Endodermal cell (in vitro differentiated cells): ENCODE measurements at places on chromosomes 6 and 20. TPM values are rescaled to one million over a fixed set of nuclear protein-coding genes. Genes with fewer than 3 reads are reported as not detected.

VSTM2L gene
- total RNA-seq = 1.1 to 2.0 TPM (median 1.4 TPM) in 3 replicates

DNA sequence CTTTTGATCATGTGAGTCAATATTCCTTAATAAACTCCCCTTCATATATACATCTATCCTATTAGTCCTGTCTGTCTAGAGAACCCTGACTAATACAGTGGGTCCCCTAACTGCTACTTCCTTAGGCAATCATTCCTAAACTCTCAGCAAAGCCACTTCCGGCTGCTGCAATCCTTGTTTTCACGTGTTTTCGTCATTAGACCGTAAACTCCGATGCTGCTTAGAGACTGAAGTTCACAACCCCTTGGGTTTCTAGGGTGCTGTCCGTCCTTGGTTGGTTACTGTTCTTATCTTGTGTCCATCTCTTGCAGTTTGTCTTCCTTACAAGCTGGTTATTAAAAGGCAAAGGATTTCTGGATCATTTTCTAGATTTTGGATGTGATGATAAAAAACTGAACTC, 106.4 kb downstream of the GMPR start:
- no peaks in the 10 kb centered on the region for H3K36me3 ChIP-seq
- no peaks in the 10 kb centered on the region for H3K27me3 ChIP-seq
- DNase-seq = no peak
- H3K4me3 ChIP-seq = no peak overlapping the region
- no peaks in the 10 kb centered on the region for H3K4me1 ChIP-seq
- H3K27ac ChIP-seq = no peak overlapping the region

DNA sequence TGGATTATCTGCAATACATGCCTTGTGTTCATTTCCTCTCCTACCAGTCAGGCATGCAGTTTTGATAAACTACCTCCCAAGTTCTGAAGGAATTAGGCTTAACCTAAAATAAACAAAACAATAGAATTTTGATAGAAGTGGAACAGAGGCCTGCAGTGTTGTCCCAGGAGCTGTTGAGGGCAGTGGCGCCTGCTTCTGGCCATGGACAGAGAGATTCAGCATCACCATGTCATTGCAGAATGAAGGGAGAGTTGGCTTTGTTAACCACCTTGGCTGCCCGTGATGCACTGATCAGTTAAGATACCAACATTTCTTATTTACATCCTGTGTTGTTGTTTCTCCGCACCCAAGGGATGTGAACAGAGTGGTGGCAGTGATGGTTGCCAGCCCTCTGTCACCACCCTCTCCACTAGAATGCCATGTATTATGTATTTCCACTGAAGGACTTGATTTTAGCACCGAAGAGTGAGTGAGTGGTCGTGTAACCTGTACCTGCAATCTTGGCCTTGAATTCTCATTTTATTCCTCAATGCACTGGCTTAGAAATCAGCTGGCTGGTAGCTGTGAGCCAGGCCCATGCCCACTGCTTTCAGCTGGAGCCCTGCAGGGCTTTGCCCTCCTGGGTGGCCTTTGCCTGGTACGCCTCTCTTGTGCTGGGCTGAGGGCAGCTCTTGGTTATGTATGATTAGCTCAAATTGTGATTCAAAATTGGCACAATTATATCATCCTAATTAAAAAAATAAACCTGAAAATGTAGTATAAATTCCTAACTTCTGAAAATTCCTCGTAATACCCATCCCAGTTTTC, 56.5 kb downstream of the SHLD1 start:
- no peaks in the 10 kb centered on the region for H3K27me3 ChIP-seq
- peaks cover 4% of the 10 kb centered on the region for H3K4me1 ChIP-seq
- no peak overlapping the region for H3K27ac ChIP-seq
- H3K4me3 ChIP-seq = no peak overlapping the region
- H3K36me3 ChIP-seq = no peaks in the 10 kb centered on the region
- DNase-seq = peak; percentile 59

NR2E1 gene
- not detected in 3 replicates for total RNA-seq

PPP1R14C gene
- 0.29 and 0.38 TPM in 2 replicates for total RNA-seq
